ENCODE measurements at places on chromosomes 13 and 19. TPM values are rescaled to one million over a fixed set of nuclear protein-coding genes. Genes with fewer than 3 reads are reported as not detected.
A peak's percentile ranks its signal among the peaks of the same experiment; 100 is the strongest.

- no peak for DNase-seq
Observed at GRCh38 chr19:51511353-51511752, 9.8 kb upstream of the SIGLEC12 start.

GRCh38 chr19:45922281-45922680 lies 7.7 kb upstream of the NANOS2 start:
- no peak for DNase-seq

The ZNF865 gene
- total RNA-seq = 39.8 TPM

DNA sequence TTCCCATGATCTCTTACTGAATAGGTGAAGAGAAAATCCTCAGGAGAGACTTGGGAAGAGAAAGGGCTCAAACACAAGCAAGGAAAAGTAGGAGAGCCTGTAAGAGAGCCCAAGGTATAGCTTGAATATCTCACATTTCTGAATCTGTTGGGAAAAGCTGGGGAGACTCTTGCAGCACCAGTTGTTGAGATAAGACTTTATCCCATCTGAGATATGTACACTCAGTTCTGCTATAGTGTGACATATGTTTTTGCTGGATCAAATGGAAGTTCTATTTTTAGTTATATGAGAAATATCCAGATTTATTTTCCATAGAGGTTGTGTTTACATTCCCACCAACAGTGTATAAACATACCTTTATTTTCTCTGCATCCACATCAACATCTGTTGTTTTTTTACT lies 246.1 kb downstream of the NDFIP2 start:
- no peak for DNase-seq

GRCh38 chr19:34480971-34481841 lies at the start of gene WTIP:
WTIP (plus strand) TSS chr19:34481758; CDS start chr19:34481975, 217 bp downstream.
- DNase-seq = peak; percentile 59

The TTYH1 gene
- total RNA-seq = not detected

- DNase-seq = peak; percentile 41
Observed at GRCh38 chr13:31046711-31047279, 114.3 kb downstream of the TEX26 start.

DNA sequence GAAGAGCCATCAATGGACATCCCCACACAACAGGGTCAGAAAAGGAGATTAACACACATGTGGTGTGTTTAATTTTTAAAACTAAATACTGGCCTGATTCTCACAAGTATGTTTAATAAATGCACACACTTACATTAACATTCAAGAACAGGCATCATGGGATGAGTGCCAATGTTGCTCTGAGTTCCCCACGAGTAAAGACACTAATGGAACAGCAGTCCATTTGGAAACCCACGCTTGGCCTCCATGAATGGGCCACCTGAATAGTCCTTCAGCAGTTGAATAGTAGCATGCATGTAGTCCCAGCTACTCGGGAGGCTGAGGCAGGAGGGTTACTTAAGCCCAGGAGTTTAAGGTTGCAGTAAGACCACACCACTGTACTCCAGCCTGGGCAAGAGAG lies 195.2 kb upstream of the IPO5 start:
- DNase-seq = no peak

The PEG3 gene
- 4.2 TPM for total RNA-seq

- no peak for DNase-seq
Observed at GRCh38 chr19:31991984-31992655, 353.3 kb upstream of the ZNF507 start.

The ZNF415 gene
- 4.9 TPM for total RNA-seq

The CYP2S1 gene
- total RNA-seq = 21.3 TPM

- DNase-seq = no peak
Observed at GRCh38 chr13:110610955-110611595, 4.3 kb upstream of the NAXD start.

- no peak for DNase-seq
Observed at GRCh38 chr19:34838248-34838647, 65.2 kb upstream of the ZNF599 start.

DNA sequence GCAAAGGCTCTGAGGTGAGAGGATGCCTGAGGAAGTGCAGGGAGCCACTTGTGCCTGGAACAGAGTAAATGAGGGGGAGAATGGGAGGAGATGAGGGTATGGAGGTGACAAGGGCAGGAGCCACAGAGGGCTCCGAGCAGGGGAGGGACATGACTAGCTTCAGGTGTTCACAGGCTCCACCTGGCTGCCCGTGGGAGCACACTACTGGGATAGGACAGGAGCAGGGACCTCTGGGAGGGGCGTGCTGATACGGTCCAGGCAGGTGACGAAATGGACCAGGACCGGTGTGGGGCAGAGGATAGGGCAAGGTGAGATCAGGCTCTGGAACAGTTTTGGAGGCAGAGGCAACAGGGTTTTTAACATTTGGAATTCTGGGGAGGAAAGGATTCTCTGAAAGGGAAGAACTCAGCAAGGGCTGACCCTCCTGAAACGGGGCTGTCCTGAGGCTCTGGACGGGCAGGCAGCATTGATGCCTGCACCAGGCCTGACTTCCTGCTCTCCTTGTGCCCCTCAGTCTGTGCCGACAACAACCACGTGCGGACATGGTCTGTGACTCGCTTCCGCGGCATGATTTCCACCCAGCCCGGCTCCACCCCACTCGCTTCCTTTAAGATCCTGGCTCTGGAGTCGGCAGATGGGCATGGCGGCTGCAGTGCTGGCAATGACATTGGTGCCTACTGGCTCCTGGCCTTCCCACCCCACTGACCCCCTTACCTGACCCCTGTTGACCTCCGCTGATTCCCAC lies 11.6 kb downstream of the SHKBP1 start:
- DNase-seq = no peak

The CDX2 gene
- not detected for total RNA-seq

DNA sequence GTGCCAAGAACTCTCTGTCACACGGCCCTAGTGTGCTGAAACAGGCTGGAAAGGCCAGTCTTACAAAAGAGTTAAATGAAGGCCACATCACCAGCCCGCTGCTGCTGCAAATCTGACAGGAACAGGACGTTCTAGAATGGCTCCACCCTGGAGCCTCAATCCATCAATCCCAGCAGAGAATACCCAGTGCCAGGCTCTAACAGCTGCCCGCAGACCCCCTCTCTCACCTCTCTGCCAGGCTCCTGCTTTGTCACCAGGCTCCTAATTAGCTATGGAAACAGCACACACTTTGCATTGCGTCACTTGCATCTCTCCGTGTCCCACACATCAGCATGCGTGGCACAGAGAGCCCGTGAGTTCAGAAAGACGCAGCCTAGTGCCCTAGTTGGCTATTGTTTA lies 314.1 kb downstream of the FOXO1 start:
- DNase-seq = no peak

DNA sequence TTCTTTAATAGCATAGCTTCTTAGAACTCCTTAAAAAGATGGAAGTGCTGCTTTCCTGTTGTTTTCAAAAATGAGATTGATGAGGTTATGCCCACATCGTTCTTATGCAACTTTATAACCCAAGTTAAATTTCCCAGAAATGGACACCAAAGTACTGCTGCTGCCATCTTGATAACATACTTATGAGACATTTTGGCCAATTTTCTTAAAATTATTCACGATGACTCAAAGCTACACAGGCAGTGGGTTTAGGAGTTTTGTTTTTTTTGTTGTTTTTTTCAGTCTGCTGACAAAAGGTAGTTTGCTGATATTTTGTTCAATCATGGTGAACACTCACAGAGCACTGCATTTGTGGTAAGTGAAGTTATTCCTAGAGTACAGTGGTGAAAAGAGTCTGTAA lies 54.9 kb upstream of the RFC3 start:
- no peak for DNase-seq

The GJB6 gene
- total RNA-seq = not detected

GRCh38 chr13:101415358-101416174 lies 742 bp downstream of the NALCN start:
- DNase-seq = no peak

The ZNF442 gene
- total RNA-seq = 2.8 TPM

The SIGLECL1 gene
- not detected for total RNA-seq

GRCh38 chr19:56619121-56619520 lies 23.8 kb upstream of the SMIM17 start:
- no peak for DNase-seq

The CGB3 gene
- total RNA-seq = not detected

GRCh38 chr13:19713186-19713965 lies 69.4 kb downstream of the PSPC1 start:
- no peak for DNase-seq

- no peak for DNase-seq
Observed at GRCh38 chr13:24269821-24270220, 39.6 kb upstream of the C1QTNF9 start.

GRCh38 chr13:31011901-31012654 lies 79.6 kb downstream of the TEX26 start:
- no peak for DNase-seq

The ZNF626 gene
- total RNA-seq = 9.5 TPM

DNA sequence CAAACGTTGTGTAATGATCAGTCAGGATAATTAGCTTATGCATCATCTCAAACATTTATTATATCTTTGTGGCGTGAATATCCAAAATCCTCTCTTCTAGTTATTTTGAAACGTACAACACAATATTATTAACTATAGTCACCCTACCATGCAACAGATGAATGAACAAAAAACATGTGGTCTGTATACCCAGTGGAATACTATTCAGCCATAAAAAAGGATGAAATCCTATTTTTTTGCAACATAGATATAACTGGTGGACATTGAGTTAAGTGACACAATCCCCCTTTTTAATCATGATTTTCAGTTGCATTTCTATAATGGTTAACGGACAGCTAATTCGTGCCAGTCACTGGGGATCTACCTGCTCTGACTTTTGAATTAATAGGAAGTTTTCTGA lies 145.6 kb downstream of the SOX1 start:
- no peak for DNase-seq
